Stimulated activated CD4-positive, alpha-beta T cell treated with anti-CD3 and anti-CD28 coated beads, Interleukin-15, amount 100 ng/mL, for 1 hour (primary cell): ENCODE measurements at places on chromosomes 6 and 20.

GRCh38 chr6:33961691-33962090 lies 157.9 kb upstream of the MLN start:
- DNase-seq, result no peak

- DNase-seq, result no peak
Measured at GRCh38 chr6:13404892-13405254, 76.5 kb upstream of the TBC1D7 start.

DNA sequence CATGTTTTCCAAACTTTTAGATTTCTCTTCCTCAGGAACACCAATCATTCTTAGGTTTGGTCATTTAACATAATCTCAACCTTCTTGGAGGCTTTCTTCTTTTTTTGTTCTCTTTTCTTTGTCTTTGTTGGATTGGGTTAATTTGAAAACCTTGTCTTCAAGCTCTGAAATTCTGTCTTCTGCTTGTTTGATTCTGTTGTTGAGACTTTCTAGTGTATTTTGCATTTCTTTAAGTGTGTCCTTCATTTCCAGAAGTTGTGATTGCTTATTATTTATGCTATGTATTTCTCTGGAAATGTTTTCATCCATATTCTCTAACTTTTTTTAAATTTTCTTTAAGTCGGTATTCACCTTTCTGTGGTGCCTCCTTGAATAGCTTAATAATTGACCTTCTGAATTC lies 42.2 kb downstream of the STMND1 start:
- DNase-seq, result no peak

DNA sequence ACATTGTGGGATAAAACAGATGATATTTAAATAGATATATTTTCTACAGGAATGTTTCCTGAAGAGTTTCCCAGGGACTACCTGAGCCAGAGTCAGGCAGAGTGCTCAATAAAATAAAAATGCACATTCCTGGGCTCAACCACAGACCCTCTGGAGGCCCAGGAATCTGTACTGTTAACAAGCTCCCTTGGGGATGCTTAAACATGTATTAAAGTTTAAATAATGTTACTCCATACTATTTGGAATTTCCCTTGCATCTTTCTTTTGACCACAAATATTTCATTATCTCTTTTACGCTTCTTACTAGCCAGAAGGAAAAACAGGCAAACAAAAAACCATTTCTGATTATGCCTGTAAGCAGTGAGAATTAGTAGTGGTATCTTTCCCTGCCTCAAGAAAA lies 42.3 kb downstream of the GPR63 start:
- no peak for DNase-seq

- no peak for DNase-seq
Measured at GRCh38 chr20:1876975-1877608, 18.1 kb upstream of the SIRPA start.

GRCh38 chr6:36848658-36849441 lies 9.6 kb upstream of the CPNE5 start:
- no peak for DNase-seq

DNA sequence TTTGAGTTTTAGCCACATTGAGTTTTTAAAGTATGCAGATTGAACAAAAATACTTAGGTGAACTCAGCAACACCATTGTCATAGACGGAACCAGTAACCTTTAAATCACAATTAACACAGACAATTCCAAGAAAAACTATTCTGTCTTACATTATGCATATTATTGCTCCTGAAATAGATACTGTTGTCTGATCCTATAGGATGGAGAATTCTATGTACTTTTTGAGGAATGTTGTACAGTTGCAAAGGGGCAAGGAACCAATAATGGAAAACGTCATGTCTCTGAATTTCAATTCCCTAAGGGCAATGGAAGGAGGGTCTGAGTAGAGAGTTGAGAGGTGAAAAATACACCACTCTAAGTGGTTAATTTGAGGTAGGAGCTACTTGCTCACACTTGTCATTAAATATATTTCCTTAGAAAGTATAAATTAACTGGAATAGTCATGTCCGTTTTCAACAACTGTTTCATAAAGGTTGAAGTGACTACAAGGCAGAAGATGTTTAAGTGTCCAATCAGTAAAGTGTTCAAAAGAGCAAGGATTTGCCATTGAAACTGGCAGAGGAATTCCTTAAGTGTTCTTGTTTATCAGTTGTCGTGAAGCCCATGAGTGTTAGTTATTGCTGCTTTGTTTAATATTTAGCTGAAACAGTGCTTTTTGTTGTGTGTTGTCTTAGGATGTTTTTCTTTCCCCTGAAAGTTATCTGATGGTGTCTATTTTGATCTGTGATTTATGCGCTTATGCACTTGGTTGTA lies 1.3 kb downstream of the NKAIN2 start:
- DNase-seq, result no peak

GRCh38 chr6:130447374-130447773 lies 81.6 kb downstream of the TMEM200A start:
- no peak for DNase-seq
